ENCODE measurements at places on chromosomes 3 and 15. TPM values are rescaled to one million over a fixed set of nuclear protein-coding genes. Genes with fewer than 3 reads are reported as not detected.

- DNase-seq = no peak
Measured at GRCh38 chr15:43210807-43211206, 10.0 kb downstream of the EPB42 start.

DNA sequence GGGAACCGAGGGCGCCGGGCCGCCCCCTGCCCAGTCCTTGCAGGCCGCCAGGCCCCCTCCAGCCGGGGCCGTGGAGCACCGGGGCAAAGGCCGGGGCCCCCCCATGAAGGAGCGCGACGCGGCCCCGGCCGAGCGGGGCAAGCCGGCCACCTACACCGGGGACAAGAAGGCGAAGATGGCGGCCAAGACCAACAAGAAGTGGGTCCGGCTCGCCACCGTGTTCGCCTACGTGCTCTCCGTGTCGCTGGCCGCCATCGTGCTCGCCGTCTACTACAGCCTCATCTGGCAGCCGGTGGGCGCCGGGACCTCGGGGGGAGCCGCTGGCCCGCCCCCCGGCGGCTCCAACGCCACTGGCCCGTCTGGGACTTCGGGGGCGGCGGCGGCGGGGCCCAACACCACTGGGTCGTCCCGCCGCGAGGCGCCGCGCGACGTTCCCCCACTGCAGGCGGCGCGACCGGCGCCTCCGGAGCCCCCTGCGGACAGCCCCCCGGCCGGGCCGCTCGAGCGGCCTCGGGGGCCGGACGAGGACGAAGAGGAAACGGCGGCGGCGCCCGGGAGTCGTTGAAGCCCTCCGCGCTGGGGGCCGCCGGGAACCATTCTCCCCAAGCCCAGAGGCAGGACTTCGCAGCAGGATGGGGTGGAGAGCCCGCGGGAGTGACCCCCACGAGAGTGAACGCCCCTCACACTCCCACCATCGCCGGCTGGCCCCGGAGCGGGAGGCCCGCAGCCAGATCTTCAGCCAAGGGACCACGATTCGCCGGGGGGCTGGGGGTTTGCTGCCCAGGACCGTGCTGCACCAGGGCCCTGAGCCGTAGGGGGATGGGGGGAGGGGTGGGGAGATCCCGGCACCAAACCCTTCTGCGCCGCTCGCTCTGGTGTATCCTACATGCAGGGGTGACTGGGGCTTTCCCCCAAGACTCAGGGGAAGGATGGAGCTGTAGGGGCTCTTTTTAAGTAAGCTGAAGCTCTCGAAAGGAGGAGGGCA, 753 bp downstream of the INAFM2 start:
- no peak for DNase-seq

- DNase-seq = no peak
Measured at GRCh38 chr15:81492331-81492968, 118.4 kb upstream of the TMC3 start.

DNA sequence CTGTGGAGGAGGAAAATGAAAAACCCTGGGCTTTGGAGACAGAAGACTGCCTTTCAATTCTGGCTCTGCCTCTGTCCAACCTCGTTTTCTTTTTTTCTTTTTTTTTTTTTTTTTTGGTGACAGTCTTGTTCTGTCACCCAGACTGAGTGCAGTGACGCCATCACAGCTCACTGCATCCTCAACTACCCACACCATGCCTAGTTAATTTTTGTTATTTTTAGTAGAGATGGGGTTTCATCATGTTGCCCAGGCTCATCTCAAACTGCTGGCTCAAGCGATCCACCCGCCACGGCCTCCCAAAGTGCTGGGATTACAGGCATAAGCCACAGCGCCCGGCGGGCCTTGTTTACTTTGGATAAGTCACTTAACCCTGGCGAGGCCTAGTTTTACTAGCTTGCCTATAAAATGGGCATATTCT, 66.3 kb upstream of the SLC25A26 start:
- DNase-seq = no peak

GRCh38 chr15:66883284-66883911, 181.4 kb downstream of the SMAD6 start:
- peak; percentile 48 for DNase-seq

GRCh38 chr3:112377568-112378071, 44.7 kb downstream of the CD200 start:
- DNase-seq = no peak

GRCh38 chr3:67037615-67038014, 39.5 kb downstream of the KBTBD8 start:
- no peak for DNase-seq

DNA sequence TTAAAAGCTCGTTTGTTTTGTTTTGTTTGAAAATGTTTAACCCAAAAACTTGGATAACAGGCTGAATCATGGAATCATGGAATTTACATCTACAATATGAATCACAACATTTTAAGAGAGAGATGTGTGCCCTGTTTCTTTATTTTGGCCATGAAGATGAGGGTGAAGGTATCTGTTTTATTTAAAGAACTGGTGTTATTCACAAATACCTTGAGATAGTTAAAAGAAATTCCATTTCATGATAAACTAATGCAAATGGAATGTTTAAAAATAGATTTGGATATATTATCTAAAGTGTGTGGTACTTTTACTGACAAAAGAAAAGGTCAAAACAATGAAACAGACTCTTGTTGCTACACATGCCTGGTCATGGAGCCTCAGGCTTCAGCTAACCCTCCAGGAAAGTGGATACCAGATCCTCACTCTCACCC, 486.0 kb upstream of the CFAP20DC start:
- DNase-seq = no peak

DNA sequence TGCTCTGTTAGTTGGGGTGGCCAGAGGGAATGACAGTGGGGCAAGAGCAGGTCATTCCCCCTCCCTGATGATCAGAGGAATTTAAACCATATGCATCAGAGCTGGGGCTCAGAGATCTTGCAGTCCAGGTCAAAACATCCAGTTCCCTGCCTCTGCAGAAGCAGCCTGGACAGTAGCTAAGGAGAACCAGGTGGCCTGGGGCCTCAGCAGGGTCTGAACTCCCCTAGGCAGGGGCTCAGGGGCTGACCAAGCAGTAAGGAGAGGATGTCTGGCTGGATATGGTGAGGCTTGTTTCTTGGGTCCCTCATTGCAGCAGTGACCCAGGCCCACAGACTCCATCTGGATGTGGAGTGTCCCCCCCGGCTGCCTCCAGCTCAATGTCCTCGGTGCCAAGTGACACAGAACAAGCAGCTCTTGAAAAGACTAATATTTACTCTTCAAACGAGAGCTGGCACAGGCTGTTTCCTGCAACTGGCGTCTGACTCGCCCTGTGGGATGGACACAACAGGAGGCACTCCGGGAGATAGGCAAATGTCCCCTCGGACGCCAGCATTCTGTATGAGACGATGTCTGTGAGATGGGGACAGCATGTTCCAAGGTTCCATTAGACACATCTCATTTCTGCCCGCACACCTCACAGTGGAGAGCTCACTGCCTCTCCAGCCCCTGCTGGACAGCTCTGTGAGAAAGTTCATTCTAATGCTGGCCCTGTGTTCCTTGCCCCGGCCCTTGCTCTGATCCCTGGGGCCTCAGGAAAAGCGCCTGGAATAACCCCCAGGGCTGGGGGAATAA, 37.1 kb downstream of the SEC22C start:
- DNase-seq = no peak

DNA sequence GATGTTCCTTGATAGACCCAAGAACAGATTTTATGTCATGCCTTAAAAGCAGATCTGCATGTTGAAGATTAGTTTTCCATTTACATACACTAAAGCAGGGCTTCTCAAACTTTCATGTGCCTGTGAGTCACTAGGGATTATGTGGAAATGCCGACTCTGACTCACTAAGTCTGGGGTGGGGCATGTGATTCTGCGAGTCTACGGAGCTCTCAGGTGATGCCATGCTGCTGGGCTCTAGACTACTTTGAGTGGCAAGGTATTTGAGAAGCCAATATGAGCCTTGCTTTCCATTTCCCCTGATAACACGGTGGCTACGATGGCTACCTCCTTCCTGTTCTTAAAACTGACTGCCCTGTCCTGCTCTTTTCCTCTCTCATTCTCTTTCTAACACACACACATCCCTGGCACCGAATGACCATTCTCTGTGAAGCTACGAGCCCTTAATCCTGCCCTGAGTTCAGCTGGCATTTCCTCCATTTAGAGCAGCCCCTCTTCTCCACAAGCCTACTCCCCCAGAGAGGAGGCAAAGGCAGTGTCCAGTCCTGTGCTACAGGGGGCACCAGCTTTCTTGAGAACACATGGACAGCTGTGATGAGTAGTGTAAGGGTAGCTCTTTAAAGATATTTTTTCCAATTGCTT, 39.7 kb upstream of the PYGO1 start:
- DNase-seq = no peak

- no peak for DNase-seq
Measured at GRCh38 chr15:48541341-48542278, 103.9 kb downstream of the FBN1 start.

DNA sequence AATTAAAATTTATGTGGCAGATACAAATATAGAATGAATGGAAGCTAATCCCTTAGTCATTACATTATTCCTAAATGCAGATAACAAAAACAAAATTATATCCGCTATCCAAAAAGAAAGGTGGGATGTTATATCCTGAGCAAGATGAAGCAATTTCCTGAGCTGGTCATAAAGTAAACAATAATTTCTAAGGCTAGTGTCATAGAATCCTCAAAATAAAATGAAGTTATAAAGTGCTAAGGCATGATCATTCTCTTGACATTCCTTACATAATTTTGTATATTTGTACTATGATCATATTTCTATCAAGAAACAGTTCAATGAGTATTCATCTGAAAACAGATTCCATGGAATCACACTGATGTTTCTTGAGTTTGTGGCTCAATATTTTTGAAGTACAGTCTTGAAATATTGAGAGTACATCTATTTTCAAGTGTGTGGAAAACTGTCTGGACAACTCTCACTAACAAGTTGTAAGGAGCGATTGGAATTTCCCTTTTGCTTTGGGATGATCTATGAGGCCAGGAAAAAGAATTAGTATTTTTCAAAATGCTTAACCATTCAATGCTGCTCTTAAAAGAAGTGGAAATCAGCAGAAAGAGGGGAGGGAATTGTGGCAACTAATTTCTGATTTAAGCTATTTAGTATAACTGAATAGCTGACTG, 92.4 kb downstream of the ABI3BP start:
- no peak for DNase-seq

DNA sequence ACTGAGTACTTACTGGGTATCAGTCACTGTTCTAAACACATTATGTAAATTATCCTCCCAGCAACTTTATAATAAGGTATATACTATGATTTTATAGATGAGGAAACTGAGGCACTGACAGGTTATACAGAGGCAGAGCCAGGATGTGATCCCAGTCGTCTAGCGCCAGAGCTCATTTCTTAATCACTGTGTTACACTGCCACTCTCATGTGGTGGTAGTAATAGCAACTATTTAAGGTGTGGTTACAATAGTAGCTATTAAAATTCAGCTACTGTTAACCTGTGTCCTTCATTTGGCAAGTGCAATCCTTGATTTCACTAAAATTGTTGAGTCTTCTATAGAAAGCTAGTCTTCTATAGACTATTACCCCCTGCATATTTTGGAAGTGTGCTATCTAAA, 43.1 kb upstream of the TRPC1 start:
- no peak for DNase-seq

DNA sequence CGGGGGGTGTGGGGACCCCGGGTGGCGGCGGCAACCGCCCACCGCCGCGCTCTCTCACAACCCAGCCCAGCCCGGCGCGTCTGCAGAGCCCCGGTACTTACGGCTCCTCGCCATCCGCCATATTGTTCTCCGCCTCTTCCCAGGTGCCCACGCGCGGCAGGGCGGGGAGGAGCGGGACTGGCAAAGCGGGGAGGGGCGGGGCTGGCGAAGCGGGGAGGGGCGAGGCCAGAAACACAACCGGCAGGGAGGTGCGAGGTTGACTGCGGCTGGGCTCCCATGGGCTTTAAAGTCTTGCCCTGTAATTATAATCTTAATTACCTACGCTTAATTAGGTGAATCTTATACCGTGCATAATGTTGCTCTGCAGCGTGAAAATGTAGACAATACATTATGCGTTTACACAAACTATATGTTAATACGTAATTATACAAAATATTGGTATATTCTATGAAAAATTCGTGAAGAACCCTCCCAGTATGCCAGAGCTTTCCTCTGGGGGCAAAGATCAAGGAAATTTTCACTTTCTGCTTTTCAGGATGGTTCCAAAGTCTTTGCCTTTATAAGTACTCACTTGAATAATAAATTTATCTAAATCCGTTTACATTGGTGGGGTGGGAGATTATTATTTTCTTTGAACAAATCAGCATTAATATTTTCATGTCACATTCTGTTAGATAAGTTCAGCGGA, at the start of gene UBA3:
TSS of gene UBA3 (minus strand) at position 133 of the 688 bp plus-strand sequence. CDS start at position 121, 12 bp downstream.
- peak; percentile 74 for DNase-seq

DNA sequence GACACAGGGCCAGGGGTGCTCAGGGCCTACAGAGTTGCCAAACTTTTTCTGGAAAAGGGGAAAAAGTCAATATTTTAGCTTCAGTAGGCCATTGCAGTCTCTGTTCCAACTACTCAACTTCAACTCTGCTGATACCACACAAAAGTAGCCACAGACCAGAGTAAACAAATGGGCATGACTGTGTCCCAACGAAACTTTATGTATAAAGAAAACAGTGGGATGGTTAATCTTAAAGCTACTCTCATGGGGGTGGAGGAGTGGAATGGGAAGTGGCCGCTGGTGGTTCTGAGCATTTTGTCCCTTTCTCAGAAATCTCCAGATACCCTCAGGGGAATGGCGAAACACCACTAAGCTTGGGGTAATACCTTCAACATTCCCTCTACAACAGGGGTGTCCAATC, 69.9 kb downstream of the OSBPL10 start:
- no peak for DNase-seq

DNA sequence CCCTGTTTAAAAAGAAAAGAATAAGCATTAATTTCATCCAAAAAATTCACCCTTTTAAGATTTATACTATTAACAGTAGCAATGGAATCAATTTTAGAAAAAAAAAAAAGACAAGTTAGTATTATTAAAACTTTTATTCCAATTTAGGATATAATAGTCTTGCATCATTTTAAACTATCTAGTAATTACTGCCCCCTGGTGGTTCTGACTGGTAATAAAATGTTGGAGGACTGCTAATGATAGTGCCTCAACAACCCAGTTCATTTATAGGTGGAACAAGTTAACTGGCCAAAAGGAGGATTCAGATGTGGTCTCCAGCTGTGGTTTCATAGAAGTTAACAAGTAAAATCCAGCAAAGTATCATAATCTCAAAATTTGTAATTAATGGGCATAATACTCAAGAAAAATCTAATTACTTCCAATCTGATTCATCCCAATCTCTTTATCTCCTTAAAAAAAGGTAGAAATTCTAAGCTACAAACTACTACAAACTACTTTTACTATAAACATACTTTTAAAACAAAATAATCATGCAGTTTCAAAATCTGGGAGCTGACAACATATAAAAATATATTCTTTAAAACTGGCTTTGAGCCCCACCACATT, 30.7 kb upstream of the WDR49 start:
- peak; percentile 42 for DNase-seq

GP9 gene
- not detected for total RNA-seq

FBXO22 gene
- 42.9 TPM for total RNA-seq

CPN2 gene
- total RNA-seq = not detected

SHQ1 gene
- total RNA-seq = 26.5 TPM

MOBP gene
- not detected for total RNA-seq

CHRFAM7A gene
- 0.96 TPM for total RNA-seq

GRAMD1C gene
- total RNA-seq = 2.4 TPM

EPB42 gene
- total RNA-seq = not detected

CISH gene
- total RNA-seq = 4.9 TPM

GOLGA6L9 gene
- 13.3 TPM for total RNA-seq

CNTN4 gene
- 23.5 TPM for total RNA-seq

PXK gene
- total RNA-seq = 12.5 TPM
